ENCODE measurements at places on chromosomes 2 and 18.
A peak's percentile ranks its signal among the peaks of the same experiment; 100 is the strongest.

DNA sequence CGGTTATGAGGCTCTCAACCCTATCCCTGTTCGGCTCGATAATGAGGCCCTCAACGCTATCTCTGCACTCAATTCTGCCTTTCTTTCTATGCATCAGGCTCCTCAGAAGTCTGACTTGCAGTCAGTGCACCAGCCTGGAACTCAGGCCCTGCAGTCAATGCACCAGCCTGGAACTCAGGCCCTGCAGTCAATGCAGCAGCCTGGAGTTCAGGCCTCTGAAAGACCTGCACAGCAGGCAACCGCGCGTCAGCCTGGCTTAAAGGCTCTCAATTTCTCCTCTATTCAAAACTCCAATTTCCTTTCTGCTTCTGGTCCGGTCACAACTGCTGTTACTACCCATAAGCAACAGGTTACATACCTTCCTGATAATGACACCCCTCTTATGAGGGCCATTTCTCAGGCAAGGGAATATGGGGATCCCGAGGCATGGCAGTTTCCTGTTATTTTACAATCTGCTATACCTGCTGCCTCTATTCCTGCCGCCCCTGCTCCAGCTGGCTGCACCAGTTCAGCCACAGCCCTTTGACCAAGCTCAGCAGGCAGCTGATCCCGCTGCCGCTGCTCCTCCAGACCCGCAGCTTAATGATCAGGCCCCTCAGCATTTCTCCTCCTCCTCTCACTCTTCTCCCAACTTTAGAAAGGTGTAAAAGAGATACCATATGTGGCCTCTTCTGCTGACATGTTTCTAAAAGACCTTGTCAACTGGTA is 933.6 kb upstream of the FANCL start:
- no peak for DNase-seq

DNA sequence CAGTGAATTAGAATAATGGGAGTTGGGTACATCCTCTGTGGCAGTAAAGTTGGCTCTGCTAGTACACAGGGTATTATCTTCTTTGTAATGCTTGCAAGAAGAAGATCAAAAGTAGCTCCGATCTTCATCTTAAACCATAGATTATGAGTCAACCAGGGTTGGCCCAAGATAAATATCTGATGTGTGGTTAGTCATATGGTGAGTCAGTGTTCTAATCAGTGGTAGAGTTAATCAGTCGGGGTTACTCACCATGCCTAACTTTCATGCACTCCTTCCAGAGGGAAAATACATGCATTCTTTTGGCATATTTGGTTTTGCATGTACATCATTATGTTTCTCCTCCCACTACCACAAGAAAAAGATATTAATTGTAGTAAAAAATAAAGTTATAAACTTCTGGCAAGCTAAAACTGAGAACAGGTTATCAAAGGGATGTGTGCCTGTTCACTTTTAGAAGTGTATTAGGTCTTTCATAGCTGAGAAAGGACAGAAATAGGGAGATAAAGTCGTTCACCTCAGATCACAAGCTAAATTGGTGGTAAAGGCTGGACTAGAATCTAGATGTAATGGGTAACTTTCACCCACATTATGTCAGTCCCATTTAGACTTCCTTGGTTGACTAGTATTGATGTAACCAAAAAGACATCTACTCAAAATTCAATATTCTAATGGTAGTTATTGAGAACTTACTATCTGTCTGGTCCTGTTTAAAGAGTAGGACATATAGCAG is 684.4 kb downstream of the IRS1 start:
- no peak for DNase-seq

GRCh38 chr18:43054815-43055519 is 60.5 kb downstream of the RIT2 start:
- no peak for DNase-seq

DNA sequence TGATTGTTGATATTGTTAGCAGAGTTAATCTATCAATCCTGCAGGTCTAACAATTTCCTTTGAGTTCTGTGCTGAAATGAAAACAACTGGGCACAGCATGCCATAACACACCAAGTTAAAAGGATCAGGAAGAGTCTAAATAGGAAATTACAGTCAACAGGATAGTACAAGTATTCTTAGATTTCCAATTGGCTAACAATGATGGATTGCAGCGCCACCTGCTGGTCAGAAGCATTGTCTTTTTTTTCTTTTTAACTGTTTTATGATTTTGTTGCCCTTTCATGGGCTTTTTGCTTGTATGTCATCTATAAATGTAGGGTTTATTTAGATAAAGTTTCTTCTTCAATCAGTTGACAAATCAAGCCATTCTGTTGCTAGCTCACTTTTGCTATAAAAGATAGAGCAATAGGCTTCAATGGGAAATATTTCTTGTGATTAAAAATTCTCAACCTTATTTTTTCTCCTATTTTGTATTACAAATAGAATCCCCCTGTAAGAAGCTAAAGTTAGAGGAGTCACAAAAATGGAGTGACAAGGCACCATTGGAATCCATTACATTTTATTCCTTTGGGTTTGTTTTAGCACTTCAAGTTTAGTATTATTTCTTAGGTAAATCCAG is 40.8 kb upstream of the RPRM start:
- DNase-seq, result peak; percentile 61

GRCh38 chr2:45171136-45171501 is 161.9 kb upstream of the SIX2 start:
- peak; percentile 47 for DNase-seq

DNA sequence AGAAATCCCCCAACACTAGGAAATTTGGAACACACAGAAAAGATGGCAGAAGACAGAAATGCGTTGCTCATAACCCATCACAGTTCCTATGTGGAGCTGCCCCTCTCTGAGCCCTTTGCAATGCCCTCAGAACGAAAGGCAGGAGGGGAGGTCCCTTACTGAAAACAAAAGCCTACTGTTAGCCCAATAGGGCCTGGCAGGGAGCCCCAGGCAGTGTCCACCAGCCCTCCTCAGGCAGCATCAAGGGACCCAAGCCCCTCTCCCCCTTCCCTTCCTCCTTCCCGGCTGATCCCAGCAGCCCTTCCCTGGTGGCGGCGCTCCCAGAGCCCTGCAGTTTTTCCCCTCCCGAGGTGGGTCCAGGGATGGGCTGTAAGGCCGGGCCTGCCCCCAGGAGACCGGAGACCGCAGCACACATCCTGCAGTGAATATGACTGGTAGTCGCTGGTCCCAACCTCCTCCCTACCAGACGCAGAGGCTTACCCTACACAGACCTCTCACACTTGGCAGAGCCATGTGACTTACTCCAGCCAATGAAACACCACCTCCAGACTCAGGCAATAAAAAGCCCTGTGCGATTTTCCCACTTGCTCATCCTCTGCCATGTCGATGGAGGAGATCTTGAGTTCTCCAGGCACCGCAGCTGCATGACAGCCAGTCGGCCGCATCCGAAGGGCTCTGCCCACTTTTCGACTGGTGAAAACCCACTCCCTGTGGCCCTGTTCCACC is 19.4 kb upstream of the DUSP2 start:
- no peak for DNase-seq

All from NCI-H345 (cell line).